Kidney glomerular epithelial cell (primary cell): ENCODE measurements at places on chromosomes 1 and 21.

DNA sequence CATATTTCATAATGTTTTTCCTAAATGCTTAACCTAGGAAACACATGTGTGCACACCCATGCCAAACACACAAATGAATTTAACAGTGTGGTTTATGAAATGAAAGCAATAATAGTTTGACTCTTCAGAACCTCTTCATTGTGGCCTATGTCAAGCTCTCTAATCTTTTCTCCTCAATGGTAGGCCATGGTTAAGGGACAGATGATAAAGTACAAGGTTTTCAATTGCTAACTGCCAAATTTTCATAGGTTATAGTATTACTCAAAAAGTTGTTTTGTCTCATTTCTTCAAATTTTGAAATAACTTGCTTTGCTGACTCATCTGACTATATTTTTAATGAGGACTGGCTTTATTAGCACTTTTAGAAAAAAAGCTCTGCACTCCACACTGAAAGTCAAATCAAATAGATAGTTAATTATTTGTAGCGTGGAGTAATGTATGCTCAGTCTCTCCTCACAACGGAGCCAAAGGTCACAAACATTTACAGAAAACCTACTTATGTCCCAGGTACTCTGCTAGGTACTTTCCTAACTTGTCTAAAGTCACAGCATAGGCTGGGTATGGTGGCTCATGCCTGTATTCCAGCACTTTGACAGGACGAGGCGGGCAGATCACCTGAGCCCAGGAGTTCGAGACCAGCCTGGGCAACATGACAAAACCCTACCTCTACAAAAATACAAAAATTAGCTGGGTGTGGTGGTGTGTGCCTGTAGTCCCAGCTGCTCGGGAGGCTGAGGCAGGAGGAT lies 3.0 kb upstream of the ADCY10 start:
- DNase-seq: no peak

- peak; percentile 70 for DNase-seq
Observed at GRCh38 chr1:247487057-247487456, 29.2 kb upstream of the OR2B11 start.

GRCh38 chr1:29511436-29511835 lies 275.1 kb downstream of the PTPRU start:
- no peak for DNase-seq

DNA sequence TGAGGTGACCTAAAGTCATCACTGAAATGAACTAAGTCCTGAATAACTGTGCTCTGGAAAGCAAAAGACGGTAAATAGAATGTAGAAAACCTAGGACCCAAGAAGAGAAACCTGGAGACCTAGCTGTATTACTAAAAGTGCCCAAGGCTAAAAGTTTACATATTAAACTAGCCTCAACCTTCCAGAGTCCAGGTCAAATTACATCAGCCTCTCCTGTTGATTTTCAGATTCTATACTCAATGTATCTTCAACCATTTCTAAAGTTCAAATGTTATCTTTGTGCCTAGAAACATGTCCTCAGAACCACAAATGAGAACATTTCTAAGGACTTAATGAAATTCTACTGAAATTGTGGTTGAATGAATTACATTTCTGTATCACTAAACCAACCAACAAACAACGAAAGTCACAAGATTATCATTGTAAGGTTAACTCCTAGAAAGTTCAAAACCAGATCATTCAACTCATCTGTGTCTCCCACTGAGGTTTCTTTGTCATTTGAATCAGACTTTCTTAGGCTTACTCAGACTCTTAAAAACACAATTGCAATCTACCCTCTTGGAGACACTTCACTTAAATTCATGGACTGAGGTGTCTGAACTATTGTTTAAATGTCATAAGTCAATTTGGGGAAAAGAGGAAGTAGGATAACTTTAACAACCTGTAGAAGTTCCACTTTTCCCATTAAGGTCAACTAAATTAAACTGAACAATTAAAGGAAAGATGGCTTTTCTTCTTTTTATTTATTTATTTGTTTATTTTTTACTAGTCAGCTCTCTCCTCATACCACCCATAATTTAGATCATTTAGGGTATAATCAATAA lies 207.7 kb downstream of the BARHL2 start:
- no peak for DNase-seq

- no peak for DNase-seq
Observed at GRCh38 chr1:171426645-171427044, 58.7 kb upstream of the PRRC2C start.

DNA sequence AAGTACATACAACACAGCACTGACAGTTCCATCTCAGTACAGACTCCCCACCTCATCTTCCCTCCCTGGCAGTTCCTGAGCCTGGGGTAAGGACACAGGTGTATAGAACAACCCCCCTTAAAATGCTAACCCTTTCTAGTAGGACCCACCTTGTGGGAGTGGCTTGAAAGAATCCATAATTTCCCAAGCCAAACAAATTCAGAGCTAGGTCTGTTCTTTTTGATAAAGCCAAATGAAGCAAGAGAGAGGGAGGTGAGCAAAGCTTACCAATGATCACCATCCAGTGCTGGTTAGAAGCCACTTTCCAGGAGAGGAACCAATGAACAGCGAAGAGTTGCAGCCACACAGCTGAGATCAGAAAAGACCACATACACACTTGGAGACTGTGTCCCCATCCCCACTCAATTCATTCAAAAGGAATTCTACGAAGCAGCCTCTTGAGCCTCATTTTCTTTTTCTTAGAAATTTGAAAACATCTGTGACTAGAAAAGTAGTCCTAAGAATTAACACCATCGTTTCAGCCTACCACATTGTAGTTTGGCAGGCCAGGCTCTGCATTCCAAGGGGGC lies 9.2 kb downstream of the UBE2Q1 start:
- DNase-seq: no peak

- no peak for DNase-seq
Observed at GRCh38 chr21:28818663-28819278, 173.9 kb downstream of the LTN1 start.

GRCh38 chr1:38178216-38178615 lies 131.6 kb upstream of the POU3F1 start:
- DNase-seq: no peak

- DNase-seq: no peak
Observed at GRCh38 chr1:173406783-173407230, 70.3 kb upstream of the PRDX6 start.

GRCh38 chr1:96418969-96419368 lies 302.6 kb upstream of the PTBP2 start:
- DNase-seq: no peak

DNA sequence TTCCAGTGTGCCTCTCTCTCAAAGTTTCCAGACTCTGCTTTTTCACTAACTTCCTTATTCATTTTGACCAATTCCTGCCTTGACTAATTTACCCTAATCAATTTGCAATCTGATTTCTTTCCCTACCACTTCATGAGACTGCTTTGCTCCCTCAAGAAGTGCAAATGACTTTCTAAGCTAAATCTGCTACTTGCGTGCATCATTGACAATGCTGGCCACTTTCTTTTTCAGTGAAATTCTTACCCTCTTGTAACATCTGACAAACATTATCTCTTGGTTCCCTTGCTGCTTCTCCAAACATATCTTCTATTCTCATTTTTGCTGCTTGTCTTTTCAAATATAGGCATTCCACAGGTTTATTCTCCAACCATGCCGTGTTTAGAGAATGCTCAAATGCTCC lies 659.9 kb downstream of the USP25 start:
- DNase-seq: no peak

DNA sequence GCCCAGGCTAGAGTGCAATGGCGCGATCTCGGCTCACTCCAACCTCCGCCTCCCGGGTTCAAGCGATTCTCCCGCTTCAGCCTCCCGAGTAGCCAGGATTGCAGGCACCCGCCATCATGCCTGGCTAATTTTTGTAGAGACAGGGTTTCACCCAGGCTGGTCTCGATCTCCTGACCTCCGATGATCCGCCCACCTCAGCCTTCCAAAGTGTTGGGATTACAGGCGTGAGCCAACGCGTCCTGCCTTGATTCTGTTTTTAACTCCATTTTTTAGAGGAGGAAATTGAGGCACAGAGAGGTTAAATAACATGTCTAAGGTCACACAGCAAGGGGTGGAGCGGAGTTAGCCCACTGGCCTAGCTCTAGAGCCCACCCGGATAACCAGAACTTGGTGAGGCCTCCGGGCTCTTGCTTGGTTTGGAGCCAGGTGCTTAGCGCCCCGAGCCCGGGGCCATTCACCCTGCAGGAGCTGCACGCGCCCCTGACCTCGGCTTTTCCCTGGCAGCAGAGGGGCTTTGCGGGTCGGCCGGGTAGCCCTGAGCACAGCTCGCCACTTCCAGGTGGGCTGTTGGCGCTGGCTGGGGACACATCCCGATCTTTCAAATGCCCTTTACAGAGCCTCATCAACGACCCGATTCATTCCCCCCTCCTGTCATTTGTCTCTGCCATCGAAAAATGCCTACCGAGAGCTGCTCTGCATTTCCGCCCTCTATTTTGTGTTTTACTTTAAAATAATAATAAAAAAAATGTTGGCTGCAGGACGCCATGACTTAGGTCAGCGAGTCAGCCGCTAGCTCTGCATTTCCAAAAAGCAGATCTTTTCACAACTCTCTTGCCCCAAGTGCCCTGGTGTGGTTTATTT lies 11.2 kb downstream of the SIM2 start:
- no peak for DNase-seq

GRCh38 chr1:222750651-222751050 lies 13.6 kb downstream of the FAM177B start:
- DNase-seq: no peak

DNA sequence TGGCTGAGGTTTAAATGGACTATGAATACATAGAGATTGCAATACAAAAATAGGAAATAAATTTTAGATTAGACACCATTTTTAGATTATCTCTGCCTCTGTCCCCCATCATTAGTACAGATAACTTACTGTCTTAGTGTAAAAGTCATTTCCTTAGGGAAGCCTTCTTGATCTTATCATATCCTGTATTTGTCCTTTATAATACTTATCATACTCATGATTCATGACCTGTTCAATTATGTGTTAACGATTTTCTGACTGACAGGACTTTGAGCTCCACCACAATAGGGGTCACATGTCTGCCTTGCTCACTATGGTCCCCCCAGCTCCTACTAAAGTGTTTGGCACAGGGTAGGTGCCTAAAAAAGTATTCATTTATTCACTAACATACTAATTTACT lies 14.6 kb downstream of the TEX38 start:
- no peak for DNase-seq

GRCh38 chr1:204431310-204432184 lies 19.9 kb upstream of the PPP1R15B start:
- peak; percentile 72 for DNase-seq

DNA sequence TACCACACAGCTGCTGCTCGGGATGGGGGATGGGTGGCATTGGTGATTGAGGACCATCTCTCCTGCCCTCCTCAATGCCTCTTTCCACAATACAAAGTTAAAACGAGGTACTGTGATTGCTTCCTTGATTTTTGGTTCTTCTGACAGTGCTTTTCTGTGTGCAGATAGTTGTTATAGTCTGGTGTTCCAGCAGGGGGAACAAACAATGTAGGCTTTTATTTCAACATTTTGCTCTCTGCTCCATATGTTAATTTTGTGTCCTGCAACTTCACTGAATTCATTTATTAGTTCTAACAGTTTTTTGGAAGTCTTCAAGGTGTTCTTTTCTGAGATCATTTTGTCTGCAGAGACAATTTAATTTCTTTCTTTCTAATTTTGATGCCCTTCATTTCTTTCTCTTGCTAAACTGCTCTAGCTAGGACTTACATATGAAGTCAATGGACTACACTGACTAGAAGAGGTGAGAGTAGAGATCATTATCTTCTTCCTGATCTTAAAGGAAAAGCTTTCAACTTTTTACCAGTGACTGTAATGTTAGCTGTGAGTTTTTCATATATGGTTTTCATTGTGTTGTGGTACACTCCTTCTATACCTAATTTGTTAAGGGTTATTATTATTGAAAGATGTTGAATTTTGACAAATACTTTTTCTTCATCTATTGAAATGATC lies 45.4 kb downstream of the TNFSF18 start:
- DNase-seq: no peak

DNA sequence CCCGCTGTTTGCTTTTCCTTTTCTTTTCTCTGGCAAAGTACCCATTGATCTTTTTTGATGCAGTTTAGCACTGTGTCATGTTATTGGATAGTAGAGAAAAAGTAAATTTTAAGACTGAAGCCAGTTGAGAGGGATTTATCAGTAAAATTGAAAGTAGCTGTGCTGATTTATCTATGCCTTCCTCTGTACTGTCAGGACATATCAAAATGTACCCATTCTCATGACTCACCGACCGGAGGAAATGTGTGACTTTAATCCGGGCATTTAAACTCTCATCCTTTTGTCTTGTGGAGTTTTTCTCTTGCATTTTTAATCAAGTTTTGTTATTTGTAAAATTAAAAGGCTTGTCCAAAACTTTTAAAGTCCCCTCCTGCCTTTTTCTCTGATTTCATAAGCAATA lies 276.6 kb upstream of the FMN2 start:
- DNase-seq: no peak

DNA sequence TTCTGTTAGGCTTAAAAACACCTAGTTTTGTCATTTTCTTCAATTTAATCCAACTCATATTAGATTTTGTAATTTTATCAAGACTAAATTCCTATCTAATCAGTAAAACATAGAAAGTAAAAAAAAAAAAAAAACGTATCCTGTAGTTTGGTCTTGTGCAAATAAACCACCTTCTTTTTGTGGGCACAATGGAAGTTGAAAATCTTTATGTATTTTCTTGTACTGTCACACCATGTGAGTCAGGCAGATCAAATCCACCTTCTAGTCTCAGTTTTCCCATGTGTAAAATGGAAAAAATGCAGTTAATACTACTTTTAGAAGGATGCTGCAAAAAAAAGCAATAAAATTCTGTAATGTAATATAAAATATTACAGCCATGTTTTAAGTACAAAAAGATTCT lies 129.8 kb downstream of the CYYR1 start:
- no peak for DNase-seq

DNA sequence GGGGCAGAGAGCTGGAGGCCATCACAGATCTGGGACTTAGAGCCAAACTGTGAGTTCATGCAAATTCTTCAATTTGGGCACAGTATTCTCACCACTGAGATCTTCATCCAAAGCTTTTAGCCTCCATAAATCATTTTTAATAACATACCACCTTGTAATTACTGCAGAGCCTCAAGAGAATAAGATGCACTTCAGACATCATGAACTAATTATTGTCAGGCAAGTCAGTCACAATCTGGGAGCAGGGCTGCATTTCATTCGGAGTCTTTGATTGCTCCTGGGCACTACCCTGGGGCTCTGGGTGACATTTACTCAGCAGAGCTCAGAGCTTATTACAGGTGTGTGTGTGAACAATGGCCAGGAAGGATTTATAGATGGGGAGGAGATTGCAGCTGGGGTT lies 623.7 kb downstream of the PTPRU start:
- no peak for DNase-seq

DNA sequence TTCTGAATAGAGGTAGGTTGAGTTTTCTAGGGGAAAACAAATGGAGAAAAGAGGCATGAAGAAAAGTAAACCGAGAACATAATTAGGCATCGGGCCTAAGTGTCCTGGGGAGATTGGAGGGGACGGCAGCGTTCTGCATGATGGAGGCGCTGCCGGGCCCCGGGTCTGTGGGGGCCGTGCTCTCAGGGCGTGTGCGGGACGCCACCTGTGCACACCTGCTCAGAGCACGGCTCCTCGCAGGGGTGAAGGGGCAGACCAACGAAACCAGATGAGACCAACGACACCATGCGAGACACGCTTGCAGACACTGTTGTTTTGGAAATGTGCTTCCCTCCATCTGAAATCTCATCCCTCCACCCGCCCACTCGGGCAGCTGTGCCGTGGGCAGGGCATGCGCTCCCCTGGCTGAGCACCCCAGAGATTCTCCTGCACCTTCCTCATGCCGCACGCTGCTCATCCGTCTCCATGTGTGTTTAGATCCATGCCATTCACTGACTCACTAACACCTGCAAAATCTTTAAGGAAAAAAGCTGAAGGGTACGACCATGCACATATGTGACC lies 28.2 kb upstream of the TRAPPC10 start:
- no peak for DNase-seq

- DNase-seq: no peak
Observed at GRCh38 chr1:208058267-208058666, 147.3 kb upstream of the CD34 start.
